NCI-H774 (cell line): ENCODE measurements at places on chromosomes 4 and X.

- DNase-seq: no peak
These were observed 61.6 kb upstream of the SPP1 start for GRCh38 chr4:87913896-87914295.

DNA sequence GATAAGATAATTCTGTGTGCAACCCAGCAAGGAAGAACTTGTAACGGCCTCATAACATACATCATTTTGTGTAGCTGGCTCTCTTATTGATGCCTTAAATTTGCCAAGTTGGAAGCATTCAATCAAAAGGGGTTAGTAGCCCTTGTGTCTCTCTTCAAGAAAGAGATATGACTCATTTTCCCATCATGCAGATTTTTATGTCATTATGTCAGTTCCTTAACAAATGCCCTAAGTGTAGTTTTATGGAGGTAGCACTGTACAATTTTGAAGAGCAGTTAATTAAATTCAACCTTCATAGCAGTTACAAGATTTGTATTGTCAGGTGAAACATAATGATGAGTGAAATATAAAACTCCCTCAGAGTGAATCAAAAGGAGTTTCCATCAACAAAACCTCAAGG, 215.6 kb downstream of the GRIA3 start:
- no peak for DNase-seq

DNA sequence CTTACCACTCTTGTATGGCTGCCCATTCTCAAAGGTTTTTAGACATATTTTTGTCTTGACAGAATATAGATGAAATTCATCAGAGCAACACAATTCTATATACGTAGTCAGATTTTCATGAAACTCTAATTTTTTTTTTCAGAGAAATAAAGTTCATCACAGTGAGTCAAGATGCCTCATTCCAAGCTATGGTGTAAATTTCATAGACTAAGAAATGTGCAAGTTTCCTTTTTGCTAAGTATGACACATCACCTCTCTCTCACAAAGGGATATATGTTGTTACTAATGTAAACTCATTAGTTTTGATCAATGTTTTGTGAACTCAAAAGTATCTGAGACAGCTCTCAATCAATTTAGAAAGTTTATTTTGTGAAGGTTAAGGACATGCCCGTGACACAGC, 60.4 kb upstream of the ATXN3L start:
- DNase-seq: no peak

DNA sequence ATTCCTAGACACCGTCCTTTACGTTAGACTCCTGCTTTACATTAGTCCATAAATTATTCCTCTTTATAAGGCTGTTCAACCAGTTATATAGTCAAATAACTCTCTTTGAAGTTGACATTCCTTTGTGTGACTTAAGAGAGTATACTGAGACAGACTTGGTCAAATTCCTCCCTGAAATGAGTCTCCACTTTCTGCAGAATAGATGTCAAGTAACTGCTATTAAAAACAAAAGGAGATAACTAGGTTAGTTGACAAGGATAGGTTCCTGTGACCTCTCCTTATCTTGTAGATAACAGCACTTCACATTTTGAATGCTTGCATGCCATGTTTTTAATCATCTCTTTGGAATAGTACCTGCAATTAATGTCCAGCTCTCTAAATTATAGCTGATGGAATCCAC, 5.7 kb downstream of the GUCY1A1 start:
- DNase-seq: no peak

- DNase-seq: no peak
These were observed 89.3 kb upstream of the CYLC1 start for GRCh38 chrX:83771664-83772063.

DNA sequence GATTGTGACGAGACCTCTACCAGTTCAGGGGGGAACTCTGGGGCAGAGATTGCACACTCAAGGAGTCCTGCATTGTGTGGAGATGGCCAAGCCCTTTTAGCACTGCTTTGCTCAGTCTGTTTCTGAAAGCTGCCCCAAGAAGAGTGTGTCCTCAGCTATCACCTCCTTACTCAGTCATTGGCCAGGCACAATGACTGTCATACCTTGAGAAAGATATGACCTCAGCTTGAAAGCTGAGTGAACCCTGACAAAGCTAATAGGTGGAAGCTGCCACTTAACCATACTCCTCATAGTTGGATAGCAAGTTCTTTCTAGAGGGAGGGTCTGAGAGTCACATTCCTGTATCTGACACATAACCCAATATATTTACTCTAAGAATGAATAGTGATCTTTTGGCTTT, 37.8 kb upstream of the DIPK2B start:
- DNase-seq: no peak

DNA sequence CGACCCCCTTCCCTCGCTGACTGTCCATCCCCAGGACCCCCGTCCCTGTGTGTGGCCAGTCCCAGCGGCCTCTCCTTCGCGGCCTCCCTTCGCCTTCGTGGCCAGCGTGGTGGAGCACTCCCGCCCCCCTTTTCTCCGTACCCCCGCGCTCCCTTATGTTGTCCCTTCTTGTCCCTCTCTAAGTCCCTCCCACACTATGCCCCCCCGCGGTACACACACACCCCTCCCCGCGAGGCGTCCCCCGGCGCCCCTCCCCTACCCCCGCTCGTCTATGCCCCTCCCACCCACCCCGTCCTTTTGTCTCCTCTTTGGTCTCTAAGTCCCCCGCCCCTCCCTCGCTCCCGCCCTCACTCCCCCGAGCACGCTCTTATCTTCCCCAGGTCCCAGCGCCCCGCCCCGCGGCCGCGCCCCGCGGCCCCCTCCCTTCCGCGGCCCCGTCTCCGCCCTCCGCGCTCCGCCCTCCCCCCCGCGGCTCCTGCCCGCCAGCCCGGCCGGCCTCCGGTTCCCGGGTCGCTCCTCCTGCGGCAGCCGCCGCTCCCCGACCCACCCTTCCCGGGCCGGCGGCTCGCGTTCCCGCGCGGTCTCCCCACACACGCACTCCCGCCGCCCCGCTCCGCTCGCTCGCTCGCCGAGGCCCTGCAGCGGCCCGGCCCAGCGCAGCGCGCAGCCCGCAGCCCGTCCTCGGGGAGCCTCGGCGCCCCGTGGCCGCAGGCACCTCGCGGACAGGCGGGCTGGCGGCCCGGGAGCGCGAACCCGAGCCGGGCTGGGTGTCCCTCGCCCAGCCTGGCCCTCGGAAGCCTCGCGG, 26.3 kb downstream of the UTP14A start:
- peak; percentile 86 for DNase-seq

GRCh38 chrX:73270753-73271152, 56.1 kb upstream of the NAP1L2 start:
- DNase-seq: no peak

DNA sequence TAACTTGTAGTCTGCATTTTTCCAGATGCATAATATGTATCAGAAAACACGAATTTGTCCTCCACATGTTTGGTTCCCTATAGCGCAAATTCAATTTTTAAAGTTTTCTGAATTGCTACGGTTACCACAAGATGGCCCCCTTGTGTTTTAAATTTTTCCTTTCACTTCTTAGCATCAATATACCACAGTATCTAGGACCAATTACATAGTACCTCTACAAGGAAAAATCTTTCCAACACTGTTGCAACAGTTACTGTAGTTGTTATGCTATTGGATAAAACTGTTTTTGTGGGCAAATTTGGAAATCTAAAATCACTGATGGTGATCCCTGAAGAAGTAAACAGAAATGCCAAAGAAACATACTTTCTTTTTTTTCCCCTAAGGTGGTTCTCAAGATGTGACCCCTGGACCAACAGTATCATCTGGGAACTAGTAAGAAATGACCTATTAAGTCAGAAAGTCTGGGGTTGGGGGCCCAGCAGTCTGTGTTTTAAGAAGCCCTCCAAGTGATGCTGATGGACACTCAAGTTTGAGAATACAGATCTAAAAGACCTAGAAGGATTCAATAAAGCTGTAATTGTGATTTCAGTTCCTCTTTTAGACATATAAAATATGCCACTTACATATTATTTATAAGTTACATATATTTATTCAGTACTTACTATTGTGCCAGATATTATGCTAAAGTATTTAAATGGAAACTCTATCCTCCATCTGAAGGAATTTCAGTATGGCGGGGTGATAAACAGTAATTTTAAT, 3.1 kb downstream of the ZGRF1 start:
- DNase-seq: no peak

GRCh38 chr4:151951671-151952050, 190.9 kb upstream of the GATB start:
- DNase-seq: no peak

DNA sequence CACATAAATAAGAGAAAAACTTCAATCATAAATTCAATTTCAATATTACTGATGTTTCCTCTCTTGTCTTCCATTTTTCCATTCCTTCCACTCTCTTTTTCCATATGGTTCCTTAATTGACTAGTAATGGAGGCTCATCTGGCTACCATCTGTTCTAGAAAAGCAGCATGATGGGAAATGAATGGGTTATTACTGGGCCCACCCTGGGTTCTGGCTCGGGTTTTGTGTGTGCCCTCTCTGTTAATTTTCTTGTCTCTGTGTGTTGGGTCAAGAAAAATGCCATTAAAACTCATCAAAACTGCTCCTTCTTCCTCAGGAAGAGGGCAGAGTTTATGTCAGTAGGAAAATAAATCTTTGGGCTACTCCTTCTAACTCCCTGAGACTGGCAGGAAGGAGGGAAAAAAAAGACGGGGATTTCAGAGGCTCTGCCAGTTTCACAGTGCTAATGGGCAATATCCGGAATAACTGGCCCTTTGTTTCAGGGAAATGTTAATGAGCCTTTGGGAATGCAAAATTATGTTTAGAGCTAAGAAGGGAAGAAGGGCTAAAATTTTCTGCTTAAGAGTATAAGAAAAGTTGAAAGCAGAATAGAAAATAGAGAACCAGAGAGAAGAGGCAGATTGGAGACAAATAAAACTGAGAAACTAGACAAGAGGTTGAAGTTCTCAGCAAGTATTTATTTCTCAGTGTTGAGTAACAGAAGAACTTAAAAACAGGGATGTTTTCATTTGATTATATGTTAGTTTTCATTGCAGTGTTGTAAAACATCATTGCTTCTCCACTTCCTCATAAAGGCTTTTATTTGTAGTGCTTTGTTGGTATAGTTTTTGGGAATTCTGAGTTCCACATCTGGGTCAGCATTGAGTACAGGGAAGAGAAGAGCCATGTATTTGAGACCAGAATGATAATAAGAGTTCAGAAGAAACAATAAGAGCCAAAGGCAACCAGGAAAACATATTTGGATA, 19.7 kb downstream of the GABRB1 start:
- no peak for DNase-seq

GRCh38 chr4:103754844-103755243, 35.1 kb upstream of the TACR3 start:
- DNase-seq: no peak

DNA sequence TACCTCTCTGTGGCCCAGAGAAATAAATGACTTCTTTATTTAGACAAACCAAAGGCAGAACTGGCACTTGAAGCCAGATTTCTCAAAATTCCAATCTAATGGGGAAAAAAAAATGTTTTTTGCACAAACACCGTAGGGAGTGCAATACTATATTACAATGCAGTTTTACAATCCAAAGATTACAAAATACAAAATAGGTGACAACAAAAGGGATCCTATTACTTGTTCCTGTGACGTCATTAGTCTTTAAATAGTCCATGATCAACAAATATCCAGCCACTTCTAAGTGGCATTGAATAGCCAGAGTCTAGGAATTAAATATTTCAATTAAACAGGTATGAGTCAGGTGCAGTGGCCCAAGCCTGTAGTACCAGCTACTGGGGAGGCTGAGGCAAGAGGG, 3.0 kb upstream of the APBB2 start:
- no peak for DNase-seq

DNA sequence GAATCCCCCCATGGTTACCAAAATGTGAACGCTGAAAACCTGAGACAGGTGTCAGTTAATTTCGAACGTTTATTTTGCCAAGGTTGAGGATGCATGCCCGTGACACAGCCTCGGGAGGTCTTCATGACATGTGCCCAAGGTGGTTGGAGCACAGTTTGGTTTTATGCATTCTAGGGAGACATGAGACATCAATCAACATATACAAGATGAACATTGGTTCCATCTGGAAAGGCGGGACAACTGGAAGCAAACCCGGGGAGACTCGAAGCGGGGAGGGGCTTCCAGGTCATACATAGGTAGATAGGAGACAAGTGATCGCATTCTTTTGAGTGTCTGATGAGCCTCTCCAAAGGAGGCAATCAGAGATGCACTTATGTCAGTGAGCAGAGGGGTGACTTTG, 11.0 kb upstream of the SH3BP2 start:
- no peak for DNase-seq

DNA sequence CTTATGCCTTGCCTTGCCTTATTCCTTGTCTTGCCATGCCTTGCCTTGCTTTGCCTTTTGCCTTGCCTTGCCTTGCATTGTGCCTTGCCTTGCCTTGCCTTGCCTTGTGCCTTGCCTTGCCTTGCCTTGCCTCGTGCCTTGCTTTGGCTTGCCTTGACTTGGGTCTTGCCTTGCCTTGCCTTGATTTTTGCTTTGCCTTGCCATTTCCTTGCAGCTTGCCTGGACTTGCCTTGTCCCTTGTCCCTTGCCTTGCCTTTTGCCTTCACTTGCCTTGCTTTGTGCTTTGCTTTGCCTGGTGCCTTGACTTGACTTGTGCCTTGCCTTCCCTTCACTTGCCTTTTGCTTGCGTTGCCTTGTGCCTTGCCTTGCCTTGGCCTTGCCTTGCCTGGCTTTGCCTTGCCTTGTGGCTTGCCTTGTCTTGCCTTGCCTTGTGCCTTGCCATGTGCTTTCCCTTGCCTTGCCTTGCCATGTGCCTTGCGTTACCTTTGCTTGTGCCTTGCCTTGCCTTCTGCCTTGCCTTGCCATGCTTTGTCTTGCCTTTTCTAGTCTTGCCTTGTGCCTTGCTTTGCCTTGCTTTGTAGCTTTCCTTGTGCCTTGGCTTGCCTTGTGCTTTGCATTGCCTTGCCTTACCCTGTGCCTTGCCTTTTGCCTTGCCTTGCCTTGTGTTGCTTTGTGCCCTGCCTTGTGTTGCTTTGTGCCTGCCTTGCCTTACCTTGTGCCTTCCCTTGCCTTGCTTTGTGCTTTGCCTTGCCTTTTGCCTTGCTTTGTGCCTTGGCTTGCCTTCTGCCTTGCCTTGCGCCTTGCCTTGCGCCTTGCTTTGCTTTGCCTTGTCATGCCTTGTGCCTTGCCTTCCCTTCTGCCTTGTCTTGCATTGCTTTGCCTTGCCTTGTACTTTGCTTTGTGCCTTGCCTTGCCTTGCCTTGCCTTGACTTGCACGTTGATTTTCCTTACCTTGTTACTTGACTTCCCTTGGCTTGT, 92.8 kb downstream of the TAB3 start:
- DNase-seq: no peak

GRCh38 chrX:65707151-65707550, 39.7 kb downstream of the MSN start:
- no peak for DNase-seq

- no peak for DNase-seq
These were observed 187.7 kb upstream of the TAPT1 start for GRCh38 chr4:16413814-16414555.

- DNase-seq: no peak
These were observed 773 bp upstream of the TXLNG start for GRCh38 chrX:16785247-16786138.

DNA sequence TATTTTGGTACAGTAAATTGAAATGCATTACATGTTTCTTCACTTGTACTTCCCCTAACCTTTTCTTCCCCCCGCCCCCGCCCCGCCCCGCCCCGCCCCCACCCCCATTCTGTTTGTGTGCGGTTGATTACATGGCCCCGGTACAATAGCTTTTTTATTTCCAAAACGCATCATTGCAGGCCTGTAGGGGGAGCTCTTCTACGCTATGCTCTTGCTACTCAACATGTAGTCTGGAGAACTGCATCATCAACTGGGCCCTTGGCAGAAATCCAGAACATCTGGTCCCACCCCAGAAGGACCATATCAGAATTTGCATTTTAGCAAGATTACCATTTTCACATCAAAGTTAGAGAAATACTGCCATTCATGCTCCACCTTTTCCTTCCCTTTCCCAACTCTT, 333.3 kb upstream of the DDX53 start:
- DNase-seq: no peak
